CD14-positive monocyte (primary cell): ENCODE measurements at places on chromosomes 6 and 20.
A peak's percentile ranks its signal among the peaks of the same experiment; 100 is the strongest.

- no peak for DNase-seq
Measured at GRCh38 chr6:154297721-154298120, 58.9 kb downstream of the IPCEF1 start.

- peak; percentile 5 for DNase-seq
Measured at GRCh38 chr6:6283746-6284145, 36.7 kb downstream of the F13A1 start.

DNA sequence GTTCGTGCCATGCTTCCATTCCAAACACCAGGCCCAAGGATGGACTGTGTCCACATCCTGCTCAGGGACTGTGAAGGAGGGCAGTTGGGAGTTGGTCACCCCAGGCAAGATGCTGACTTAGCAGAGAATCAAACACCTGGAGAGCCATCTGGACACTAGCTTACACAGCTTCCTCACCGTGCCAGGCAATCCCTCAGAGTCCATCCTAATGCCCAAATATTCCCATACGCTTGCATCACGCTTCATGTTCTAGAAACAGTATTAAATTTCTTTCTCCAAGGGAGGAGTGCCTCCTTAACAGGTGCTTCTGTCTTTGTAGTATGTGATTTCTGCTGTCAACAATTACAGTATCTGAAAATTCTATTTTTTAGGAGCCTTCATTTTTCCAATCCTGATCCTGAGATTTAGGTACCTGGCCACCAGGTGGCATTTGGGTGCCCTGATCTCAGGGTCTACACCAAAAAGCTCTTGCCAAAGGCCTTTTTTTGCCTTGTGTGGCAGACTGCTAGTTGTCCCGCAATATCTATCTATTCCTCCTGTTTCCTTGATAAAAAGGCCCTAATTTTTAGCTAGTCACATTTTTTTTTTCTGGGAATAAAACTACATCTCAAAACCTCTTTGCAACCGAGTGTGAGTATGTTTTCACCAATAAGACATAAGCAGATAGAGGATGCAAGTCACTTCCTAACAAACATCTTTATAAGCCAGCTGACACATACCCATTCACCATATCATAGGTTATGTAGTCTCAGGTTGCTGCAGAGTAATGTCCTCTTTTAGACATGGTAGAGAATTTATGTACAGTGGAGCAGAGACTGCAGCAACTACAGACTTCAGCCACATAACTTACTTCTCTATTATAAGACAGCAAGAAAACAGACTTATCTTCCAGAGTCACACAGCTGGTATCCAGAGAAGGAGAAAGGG, 85.0 kb downstream of the PREP start:
- no peak for DNase-seq

DNA sequence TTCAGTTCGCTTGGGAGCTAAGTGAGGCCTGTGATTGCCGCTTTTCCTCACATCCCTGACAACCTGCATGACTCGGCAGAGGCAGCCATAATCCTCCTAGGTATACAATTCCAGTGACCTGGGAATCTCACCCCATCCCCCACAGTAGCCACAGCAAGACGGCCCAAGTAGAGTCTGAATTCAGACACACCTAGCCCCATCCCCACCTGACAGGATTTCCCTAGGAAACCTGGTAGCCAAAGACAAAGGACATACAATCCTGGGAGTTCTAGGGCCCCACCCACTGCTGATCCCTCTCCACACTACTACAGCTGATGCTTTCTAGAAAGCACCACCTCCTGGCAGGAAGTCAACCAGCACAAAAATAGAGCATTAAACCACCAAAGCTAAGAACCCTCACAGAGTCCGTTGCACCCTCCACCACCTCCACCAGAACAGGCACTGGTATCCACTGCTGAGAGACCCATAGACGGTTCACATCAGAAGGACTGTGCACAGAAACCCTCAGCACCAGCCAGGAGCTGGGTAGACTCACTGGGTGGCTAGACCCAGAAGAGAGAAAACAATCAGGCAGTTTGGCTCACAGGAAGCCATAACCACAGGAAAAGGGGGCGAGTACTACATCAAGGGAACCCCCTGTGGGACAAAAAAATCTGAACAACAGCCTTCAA, 17.9 kb upstream of the RUNX2 start:
- DNase-seq = no peak

DNA sequence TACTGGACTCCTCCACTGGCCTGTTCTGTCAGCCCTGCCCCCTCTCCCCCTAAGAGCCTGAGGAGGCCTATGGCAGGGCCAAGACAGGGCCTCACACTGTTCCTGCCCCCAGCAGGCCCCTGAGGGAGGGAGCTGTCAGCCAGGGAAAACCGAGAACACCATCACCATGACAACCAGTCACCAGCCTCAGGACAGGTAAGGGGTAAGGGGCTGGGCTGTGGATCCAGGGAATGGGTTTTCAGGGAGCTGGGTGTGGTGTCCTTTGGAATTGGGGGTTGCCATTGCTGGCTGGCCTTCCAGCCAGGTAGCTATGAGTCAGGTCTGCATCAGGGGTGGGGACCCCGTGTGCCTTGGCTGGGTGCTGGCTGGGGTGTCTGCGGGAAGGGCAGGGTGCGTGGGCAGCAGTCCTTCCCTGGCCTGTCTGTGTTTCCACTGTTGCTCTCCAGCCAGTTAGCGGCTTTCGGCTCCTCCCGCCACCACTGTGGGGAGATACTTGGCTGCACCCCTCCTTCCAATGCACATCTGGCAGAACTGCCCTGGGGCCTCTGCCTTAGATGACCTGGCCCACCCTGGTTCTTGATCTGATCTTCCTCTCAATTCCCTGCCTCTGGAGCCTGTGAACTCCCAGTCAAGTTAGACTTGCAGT, 3.9 kb downstream of the SLC29A1 start:
- DNase-seq = no peak

DNA sequence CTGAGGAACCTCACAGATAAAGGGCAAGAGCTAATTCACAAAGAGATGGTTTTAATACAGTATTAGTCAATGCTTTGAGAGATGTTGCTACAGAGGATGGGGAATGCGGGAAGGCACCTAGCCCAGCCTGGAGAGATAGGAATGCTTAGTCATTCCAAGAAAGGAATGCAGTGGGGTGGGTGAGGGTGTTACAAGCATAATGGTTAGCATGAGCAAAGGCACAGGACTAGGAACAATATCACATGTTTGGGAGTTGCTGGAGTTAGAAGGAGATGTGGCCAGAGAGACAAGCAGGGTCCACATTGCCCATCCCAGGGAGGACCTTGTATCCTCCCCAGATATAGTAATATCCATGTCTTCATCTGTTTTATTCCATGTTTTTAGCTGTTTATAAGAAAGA, 107.0 kb upstream of the OGFRL1 start:
- DNase-seq = no peak

GRCh38 chr6:69594405-69594804, 202.4 kb downstream of the LMBRD1 start:
- no peak for DNase-seq

DNA sequence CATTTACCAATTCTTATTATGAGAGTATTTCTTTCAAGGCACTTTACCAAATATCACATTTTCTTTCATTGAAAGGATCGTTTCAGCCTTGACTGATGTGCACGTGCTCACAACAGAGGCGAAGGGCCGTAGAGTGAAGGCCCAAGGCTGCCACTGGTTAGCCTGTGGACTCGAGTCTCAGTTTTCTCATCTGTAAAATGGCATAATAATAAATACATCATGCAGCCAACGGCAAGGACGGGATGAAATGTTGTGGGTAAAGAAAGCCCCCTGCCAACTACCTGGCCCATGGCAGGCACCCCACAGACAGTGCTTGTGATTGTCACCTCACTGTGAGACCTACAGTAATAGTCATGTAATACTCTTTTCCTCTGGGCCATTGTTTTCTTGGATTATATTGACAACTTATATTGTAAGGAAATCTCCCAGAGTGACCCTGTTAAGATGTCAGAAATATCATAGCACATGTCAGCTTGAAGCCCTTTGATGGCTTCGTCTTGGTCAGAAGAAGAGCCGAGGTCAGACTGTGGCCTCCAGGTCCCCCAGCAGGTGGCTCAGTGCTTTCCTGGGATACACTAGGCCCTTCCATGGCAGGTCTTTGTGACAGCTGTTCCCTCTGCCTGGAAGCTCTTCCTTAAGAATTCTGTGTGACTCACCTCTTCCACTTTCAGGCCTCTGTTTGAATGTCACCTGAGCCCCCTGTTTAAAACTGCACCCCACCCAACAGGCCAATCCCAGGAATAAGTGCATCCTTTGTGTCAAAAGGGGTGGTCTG, 36.3 kb downstream of the FAM50B start:
- DNase-seq = no peak

- no peak for DNase-seq
Measured at GRCh38 chr20:36306553-36307411, 643 bp downstream of the DLGAP4 start.

DNA sequence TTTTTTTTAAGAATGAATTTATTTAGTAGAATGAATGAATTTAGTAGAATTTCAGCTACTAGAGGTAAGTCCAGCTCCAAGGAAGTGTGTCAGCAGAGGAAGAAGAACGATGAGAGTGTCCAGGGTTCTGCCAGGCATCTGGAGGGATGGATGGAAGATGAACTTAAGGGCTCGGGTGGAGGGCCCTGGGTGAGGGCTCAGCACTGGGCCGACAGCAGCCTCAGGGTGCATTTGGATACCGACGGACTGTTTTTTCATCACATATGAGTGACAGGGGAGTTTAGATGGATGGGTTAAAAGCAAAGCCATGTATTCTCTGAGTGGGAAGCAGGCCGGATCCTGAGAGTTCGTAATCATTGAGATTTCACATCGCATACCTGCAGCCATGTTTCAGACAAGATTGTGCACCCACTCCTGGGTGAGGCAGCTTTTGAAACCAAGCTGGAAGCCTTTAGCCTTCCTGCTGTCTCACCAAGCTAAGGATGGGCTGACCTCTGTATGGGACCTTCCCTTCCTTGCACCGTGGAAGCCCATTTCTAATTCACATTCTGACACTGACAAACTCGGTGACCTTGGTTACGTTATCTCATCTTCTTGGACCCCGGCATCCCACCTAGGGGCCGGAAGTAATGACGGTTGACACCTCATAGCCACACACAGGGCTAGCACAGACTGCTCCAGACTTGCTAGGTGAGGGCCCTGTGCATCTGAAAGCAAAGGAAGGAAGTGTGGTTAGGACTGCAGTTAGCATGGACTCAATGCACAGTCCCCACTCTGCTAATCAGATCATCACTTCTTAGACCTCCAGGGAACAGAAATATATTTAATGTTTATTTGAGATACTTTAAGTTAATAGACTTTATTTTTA, 228.5 kb downstream of the SLC24A3 start:
- DNase-seq = no peak

DNA sequence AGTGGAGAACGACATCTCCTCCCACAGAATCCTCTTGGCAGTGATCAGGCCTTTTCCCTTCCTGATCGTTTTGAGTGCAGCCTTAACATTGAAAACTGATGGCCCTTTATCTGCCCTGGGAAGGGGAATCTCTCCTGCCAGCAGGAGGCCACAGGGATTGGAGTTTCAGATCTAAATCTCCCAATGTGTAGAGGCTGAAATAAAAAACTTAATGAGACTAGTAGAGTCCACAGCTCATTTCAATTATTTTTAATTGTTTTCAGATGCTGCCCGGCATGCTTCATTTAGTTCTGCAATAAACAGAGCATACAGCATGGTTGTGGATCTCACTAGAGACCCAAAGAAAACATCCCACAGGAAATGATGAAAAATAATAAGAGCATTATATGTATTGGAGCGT, 662.2 kb upstream of the HS3ST5 start:
- no peak for DNase-seq

DNA sequence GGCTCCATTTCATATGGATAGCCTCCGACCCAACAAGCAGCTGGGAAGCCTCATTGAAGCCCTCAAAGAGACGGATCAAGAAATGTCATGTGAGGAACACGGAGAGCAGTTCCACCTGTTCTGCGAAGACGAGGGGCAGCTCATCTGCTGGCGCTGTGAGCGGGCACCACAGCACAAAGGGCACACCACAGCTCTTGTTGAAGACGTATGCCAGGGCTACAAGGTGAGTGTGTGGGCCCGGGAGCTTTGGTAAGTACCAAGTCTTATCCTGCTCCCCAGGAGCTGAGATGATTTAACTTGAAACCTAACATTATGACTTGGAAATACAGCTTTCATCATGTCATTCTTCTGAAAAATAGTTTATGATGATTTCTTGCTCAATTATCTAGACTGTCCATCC, 4.1 kb downstream of the TRIM38 start:
- DNase-seq = no peak

DNA sequence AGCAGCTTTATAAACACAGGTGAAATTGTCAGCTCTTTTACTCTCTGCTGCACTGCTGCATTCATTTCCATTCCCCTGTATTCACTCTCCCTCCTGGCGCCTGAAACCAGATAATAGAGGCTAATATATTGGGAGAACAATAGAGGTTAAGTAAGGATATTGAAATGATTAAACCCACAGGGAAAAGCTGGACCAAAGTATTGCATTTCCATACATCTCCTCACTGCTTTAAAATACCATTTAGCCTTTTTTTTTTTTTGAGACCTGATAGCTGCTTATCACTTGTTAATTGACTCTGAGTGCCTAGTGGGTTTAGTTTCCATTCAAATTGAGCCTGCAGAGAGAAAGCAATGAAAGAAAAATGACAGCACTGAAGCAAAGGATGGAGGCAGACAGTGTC, 540.5 kb upstream of the IMPG1 start:
- no peak for DNase-seq

- no peak for DNase-seq
Measured at GRCh38 chr6:12262236-12263061, 27.7 kb upstream of the EDN1 start.

GRCh38 chr6:121951918-121952379, 447.5 kb upstream of the HSF2 start:
- DNase-seq = no peak

GRCh38 chr20:8571611-8572010, 439.5 kb downstream of the PLCB1 start:
- peak; percentile 18 for DNase-seq

- DNase-seq = no peak
Measured at GRCh38 chr6:69868961-69869360, 2.6 kb downstream of the COL19A1 start.

- DNase-seq = no peak
Measured at GRCh38 chr6:97203343-97203742, 79.7 kb downstream of the MMS22L start.

DNA sequence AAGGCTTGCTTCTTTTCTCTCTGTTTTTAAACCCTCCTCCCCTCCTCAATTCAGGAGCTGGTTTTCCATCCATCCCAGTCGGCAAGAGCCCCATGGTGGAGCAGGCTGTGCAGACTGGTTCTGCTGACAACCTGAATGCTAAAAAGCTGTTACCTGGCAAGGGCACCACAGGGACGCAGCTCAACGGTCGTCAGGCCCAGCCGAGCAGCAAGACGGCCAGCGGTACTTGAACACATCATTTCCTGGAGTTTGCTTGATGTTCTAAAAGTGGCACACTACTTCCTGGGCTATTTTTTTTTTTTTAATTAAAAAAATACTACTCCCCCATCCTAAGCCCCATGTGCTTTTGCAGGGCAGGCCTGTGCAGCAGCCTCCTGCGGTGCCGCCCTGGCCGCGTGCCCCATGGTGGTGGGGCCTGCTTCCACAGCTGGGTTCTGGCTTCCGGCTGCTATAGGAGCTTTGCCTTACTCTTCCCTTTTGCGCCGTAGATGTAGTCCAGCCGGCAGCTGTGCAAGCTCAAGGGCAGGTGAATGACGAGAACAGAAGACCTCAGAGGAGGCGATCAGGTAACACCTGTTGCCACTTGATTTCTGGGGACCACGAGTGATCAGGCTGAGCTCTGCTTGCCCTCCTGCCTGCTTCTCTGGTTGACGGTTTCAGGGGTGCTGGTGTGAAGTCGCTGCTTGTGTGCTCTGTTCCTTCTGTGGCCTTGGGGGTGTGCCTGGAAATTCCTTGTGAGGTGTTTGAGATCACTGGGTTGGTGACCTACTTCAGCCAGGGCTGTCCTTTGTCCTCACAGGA, 7.7 kb downstream of the LSM14B start:
- no peak for DNase-seq
